ENCODE measurements at places on chromosomes 1 and 21.

DNA sequence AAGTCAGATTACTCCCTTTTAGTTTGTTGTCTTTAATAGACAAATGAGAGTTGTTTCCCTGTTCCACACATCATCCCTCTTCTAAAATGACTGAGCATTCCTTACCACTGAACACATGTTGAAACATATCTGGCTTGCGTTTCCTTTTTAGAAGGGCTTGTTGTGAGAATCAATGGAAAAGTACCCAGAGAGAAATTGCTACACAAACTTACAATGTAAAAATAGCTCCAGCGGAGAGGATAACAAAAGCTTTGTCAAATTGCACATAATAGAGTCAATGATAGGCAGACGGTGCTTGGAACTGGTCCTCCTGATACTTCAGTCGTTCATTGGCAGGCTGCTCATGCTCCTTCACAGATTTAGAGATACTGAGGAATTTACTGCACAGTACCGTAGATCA lies 123.9 kb downstream of the CYYR1 start:
- DNase-seq: no peak

DNA sequence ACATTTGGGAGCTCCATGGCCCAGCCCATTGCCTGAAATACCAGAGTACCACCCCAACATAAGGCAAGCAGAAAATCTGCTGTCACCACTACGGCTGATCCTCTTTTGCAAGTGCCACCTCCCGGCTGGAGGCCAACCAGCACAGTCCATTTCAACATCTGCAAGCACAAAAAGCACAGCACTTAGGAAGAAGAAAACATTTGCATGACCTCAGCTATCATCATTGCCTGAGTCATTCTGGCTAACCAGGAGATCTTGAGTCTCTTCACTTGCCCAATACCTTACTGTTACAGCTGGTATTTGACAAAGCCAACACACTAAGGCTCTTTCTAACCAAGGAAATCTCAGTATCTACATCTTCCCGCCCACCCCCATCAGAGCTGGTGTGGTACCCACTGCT lies 55.9 kb downstream of the NEK7 start:
- no peak for DNase-seq

DNA sequence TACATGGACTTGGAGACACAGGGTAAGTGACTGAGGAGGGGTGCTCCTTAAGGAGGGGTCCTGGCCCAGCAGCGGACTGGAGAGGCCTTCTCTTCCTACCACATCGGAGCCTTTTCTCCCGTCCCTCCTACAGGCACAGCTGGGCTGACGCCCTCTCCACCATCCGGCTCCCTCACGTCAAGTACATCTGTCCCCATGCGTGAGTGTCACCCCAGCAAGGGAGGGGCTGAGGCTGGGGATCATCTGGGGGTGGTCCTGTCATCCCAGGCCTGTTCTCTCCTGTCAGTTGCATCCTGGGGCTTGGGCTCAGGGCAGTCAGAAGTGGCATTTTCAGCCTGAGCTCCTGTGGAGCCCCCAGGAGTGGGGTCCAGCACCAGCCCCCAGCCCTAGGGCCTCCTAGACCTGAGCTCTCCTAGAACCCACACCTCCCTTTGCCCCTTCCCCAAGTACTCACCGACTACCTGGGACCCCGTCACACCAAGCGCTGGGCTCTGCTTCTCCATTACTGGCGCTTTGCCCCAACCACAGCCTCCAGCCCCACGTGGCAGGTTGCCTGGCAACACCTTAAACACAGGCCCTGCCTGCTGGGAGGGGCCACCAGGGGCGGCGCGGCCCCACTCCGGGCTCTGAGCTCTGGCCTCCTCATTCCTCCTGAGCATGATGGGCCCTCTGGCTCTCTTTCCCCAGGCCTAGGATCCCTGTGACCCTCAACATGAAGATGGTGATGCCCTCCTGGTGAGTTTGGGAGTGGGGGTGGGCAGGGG lies 2.3 kb downstream of the LYPLA2 start:
- no peak for DNase-seq

GRCh38 chr1:108627256-108627655 lies 33.6 kb downstream of the HENMT1 start:
- no peak for DNase-seq

DNA sequence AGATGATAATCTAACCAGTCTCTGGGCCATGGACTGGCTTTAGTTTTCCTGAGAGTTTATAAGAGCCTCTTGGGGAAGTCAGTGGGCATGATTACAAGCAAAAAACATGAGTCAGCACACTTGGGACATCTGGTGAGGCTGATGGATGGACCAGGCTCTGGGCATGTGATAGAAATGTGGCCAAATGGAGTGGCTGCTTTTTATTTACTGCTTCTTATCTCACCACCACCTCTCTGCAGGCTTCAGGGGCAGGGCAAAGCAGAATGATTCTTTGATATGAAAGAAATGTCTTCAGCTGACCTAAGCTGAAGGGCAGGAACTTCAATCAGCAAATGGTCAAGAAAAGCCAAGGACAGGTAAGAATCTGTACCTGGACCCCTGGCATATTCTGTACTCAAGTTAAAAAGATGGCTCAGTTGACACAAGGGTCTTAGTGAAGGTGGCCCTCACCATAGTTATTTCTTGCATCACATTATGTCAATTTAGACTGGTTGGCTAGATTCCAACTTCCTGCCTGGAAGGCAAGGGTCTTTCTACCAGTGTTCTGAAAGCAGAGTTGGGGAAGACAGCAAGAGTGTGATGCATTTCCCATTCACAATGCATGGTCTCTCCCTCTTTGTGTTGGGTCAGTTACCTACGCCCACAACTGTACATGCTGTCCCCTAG lies 162.8 kb downstream of the FASLG start:
- DNase-seq: no peak

- no peak for DNase-seq
Measured at GRCh38 chr1:60415696-60416095, 342.1 kb upstream of the C1orf87 start.

- DNase-seq: no peak
Measured at GRCh38 chr1:66271216-66271903, 262.6 kb upstream of the SGIP1 start.

- DNase-seq: peak; percentile 49
Measured at GRCh38 chr1:223748773-223749733, 36.7 kb downstream of the CAPN2 start.

- DNase-seq: no peak
Measured at GRCh38 chr1:169387399-169387798, 19.4 kb downstream of the BLZF1 start.

GRCh38 chr1:84013708-84014107 lies 14.8 kb upstream of the TTLL7 start:
- no peak for DNase-seq

DNA sequence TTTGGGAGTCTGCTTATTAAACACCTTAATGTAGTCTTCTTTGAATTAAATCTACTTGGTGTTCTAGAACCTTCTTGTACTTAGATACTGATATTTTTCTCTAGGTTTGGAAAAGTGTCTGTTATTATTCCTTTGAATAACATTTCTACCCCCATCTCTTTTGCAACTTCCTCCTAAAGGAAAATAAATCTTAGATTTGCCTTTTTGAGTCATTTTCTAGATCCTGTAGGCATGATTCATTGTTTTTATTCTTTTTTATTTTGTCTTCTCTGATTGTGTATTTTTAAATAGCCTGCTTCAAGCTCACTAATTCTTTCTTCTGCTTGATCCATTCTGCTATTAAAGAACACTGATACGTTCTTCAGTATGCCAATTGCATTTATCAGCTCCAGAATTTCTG lies 155.9 kb upstream of the NEGR1 start:
- DNase-seq: no peak

- DNase-seq: no peak
Measured at GRCh38 chr1:69441496-69441895, 126.2 kb upstream of the LRRC7 start.

- no peak for DNase-seq
Measured at GRCh38 chr1:226943927-226944326, 3.8 kb downstream of the COQ8A start.

DNA sequence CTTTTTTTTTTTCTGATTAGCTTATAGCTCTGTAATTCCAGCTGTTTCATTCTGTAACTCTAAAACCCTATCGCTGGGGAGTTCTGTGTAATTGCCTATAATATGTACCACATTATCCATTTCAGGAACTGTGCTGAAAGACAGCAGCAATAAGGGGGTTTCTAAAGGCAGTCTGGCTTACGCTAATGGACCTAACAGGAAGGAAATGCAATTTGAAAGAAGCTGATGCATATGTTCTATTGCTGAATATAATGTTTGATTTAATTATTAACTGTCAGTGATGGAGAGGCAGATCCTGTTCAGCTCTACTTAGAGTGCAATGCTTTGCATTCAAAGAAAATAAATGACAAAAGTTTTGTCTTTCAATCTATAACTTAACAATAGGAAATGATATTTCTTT lies 209.4 kb upstream of the SNX7 start:
- no peak for DNase-seq

GRCh38 chr1:93578433-93578830 lies 103.2 kb downstream of the BCAR3 start:
- DNase-seq: no peak

DNA sequence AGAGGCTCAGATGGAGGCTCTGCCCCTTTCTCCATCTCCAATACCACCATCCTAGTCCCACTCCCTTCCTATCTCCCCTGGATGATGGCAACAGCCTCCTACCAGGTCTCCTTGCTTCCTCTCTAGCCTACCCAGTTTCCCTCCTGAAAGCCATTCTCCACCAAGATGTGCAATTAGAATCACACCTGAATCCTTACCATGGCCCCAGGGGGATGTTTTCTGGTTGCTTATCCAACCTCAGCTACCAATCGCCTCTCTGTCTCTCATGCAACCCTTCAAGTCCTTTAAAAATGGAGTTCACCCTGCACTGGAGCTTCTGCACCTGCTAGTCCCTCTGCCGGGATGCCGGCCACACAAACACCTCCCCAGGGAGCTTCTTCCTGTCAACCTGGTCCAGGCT lies 2.9 kb downstream of the RCAN1 start:
- no peak for DNase-seq

DNA sequence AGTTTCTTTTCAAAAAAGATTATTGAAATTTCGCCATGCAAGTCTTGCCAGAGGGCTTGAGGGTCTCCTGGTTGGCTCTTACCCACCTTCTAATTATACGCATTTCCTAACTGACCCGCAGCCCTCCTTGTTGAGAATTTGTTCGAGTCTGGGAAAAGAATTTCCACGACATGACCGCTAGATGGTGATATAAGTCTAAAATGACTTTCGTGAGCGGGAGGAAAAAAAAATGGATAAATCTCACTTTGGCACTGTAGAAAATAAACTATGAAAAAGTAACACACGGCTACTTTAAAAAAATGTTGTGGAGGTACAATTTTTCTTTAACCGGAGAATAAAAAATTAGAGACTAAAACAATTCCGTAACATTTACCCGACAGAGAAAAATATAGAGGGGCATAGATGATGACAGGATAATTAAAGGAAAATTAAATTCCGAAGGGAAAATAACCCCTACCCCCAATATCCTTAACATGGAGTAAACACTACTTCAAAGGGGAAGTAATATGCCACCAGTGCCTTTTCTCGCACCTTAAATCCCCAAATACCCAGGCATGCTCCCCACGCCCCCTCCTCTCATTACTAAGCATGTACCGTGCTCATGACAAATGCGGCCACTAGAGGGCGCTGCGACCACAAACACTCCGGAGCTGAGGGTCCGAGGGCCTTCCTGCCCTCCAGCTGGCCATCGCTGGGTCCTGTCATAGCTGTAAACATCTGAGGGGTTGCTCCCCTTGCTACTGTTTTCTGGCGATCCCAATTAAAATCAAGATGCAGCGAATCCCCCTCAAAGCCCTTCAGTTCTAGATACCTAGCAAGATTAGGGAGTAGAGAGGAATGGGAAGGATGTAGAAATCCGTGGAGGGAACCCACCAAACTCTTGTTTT lies 266.9 kb downstream of the ASTN1 start:
- DNase-seq: peak; percentile 7

GRCh38 chr1:100683448-100684349 lies 35.8 kb upstream of the VCAM1 start:
- no peak for DNase-seq

GRCh38 chr1:18630511-18631495 lies at the start of gene PAX7:
Gene PAX7, plus strand, starts transcription at chr1:18630846. Its CDS starts 758 bp downstream, at chr1:18631604.
- no peak for DNase-seq

- DNase-seq: no peak
Measured at GRCh38 chr1:2646837-2647236, 14.0 kb upstream of the MMEL1 start.

DNA sequence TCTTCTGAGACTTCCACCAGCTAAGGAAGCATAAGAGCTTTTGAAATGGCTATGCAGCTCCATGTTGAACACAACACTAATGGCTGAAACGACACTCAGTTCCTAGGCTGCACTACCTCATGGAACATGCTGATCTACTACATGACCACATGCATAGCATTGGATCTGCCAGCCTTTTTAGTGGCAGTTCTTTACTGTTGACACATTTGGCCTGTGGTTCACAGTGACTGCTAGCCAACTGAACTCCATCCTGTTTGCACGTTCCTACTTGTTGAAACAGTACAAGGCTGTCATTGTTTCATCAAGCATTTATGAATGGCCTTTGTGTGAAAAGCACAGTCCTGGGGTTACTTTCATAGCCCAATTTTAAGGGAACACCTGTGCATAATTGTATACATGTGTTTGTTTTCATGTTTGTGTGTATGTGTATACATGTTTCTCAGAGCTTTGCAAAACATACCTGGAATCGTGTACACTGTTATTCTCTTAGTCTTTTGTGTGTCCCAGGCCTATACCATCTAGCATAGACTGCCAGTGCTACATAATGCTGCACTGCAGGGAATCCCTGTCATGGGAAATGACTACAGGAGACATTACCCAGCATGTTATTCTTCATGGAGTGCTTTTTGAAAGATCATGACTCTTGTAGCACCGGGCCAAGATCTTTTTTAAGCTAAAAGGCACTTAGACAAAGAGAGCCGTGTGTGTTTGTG lies 179.6 kb upstream of the ESRRG start:
- DNase-seq: no peak

DNA sequence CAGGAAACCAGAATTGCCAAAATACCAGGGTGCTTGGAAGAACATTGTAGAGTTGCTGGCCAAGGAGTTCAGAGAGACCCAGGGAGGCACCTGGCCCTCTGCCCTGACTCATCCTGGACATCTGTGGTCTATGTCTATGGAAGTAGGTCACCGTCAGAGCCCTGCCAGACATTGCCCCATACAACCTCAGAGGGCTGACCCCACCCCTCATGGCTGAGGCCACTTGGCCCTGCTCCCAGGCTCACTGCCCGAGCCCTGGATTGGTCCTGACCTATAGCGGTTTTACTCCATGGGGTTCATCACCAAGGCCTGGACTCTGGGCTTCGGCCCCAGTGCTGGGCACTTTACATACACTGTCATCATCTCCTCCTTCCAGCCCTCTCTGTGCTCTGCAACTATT lies 233.1 kb downstream of the PTPRU start:
- DNase-seq: no peak
